ENCODE measurements at places on chromosomes 3 and 15.

DNA sequence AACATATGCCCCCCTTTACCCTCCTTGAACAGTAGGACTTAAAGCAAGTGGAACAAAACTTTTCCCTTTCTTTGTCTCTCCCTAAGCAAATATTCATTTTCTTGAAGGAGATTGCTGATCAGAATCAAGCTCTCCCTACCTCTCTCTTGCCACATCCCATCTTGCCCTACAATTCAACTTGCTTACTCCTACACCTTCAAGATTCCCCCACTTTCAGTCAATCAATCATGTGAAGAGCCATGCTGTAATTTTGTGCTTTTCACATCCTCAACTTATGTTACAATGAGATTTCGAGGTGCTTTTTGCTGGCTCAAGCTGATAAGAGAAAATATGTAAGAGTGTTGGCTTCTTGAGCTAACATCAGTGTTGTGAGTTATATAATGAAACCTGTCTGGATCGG lies 662.9 kb downstream of the NLGN1 start:
- no peak for DNase-seq

DNA sequence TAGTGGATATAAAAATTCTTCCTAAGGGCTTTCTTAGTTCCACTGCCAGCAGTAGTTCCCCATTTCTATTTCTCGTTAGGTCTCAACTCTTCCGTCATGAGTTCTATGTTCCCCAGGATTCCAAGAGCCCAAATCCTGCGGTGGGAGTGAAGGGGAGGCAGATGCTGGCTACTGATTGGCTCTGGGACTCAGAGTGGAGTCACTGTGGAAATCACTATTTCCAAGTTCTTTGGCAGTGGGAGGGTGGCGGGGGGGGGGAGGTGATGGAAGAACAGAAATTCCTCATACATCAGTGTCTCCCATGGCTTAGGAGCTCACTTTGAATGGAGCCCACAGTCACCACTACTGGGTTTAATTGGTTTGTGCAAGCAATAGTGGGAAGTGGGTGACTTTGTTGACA lies 5.6 kb downstream of the CCR1 start:
- DNase-seq, result no peak

GRCh38 chr15:35691891-35692867 lies 146.2 kb upstream of the DPH6 start:
- no peak for DNase-seq

DNA sequence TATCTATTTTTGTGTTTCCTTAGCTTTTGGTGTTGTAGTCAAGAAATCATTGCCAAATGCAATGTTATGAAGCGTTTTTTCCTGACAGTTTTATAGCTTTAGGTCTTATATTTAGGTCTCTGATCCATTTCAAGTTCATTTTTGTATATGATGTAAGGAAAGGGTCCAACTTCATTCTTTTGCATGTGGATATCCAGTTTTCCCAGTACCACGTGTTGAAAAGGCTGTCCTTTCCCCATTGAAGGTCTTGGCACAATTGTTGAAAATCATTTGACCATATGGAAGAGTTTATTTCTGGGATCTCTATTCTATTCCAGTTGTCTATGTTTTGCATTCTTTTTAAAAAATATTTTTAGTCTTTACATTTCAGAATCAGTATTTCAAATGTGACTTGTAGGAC lies 14.6 kb upstream of the SNRPN start:
- DNase-seq, result no peak

DNA sequence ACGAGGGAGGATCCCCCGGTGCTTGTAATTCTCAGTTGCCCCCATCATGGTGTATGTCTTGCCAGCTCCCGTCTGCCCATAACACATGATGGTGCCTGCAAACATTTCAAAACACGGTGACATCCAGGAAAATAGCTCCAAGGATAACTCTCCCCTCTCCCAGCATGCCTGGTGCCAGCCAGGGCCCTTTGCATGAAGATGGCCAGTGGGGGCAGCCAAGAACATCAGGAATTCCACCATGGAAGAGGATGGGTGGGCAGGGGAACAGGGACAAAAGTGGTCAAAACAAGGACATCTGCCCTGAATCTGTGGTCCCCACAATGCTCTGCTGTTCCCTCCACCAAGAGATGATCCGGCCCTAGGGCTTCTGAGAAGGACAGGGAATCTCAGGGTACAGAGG lies 9.0 kb downstream of the KIF9 start:
- DNase-seq, result no peak

GRCh38 chr3:6449099-6449498 lies 411.8 kb upstream of the GRM7 start:
- DNase-seq, result no peak
